ENCODE measurements at places on chromosomes 2 and 18.

DNA sequence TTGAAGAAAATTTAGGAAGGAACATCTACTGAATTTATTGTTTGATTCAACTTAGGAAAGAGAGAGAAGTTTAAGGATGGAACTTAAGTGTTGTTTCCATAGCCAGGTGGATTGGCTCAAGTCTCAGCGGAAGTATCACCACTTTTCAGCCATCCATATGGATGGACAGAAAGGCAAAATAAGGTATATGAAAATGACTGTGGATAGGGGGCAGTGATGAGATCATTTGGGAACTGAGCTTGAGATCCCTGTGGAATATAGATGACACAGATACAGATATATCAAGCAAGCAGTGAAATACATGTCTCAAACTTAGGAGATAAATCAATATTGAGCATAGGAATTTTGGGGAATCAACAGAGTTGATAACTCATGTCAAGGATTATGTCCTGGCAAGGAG, 1462.7 kb upstream of the NXPH2 start:
- no peak for DNase-seq

DNA sequence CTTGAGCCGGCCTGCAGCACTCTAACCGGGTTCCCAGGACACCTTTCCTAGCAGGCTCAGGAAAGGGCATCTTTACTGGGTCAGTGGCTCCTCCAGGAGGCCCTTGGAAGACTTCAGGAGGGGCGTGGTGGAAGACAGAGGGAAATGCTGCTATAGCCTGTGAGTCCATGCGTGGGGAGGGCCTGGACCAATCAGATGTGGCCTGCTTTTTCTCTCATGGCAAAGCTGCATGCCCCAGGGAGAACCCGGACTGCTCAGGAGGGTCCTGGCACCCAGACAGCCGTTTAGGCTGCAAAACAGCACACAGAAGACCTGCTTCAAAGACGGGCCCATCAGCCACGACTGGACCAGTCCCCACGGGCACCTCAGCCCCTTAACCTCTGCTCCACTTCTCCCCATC, 84.4 kb downstream of the EIPR1 start:
- DNase-seq = no peak

DNA sequence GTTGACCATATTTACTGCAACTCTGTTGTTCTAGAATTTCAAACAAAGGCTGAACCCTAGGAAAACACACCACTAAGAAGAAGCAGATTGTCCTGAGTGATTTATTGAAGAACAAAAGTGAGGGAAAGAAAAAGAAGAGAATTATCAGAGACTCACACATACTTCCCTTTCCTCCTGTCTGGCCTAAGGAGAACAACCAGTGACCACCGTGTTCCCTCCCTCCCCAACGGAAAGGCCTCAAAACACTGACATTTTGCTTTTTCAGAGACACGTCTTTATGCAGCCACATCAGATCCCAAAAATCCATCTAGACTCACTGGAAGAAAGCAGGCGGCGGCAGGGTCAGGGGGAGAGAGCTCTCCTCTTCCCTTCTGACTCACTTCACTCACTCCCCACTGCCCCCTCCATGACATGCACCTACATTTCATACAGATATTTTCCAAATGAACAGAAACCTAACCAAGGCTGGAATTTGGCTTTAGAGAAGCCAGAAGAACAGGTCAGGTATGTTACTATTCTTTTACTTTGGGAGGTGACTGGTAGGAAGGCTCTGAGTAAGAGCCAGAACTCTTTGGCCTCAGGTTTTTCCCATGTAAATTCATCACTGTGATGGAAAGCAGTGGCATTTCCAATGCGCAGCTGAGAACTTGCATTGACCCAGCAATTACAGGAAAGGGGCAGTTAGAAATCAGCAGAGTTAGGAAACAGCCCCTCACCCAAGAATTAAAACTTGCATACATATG, 169.9 kb downstream of the BCL11A start:
- no peak for DNase-seq

GRCh38 chr18:48866028-48866733, 84.6 kb downstream of the SMAD7 start:
- no peak for DNase-seq

DNA sequence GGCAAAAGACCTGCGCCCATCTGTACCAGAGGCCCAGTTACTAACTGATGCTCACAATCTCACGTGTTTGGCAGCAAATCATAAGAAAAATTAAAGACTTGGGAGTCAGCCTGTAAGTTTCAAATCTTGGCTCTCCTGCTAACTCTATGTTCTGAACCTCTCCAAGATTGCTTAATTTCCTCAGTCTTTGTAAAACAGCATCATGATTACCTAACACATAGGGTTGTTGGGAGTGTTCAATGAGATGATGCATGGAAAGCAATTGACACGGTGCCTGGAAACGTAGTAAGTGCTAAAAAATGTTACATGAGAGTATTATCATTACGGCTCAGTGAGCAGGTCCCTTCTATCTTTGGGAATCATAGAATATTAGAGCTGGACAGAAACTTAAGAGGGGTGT, 497.6 kb upstream of the TCF4 start:
- DNase-seq = no peak

GRCh38 chr2:217878915-217879590, 123.7 kb downstream of the TNS1 start:
- no peak for DNase-seq

- DNase-seq = no peak
These were observed 650.4 kb downstream of the RNF144A start for GRCh38 chr2:7567646-7568045.

DNA sequence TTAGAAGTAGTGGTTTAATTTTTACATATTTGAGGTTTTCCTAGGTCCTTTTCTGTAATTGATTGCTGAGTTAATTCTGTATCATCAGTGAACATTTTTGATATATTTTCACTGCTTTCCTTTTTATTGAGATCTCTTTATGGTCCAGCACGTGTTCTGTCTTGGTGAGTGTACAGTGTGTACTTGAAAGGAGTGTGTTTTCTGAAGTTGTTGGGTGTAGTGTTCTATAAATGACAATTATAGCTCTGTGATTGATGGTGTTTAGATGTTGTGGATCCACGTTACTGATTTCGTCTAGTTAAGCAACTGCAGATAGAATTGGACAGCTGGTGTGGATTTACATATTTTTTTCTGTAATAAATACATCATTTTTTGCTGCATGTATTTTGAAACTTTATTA, 32.7 kb downstream of the AGFG1 start:
- no peak for DNase-seq

GRCh38 chr2:152352616-152353015, 17.6 kb downstream of the FMNL2 start:
- no peak for DNase-seq

- no peak for DNase-seq
These were observed 46.4 kb upstream of the CXCR4 start for GRCh38 chr2:136164280-136164776.

GRCh38 chr18:50429207-50429948, 54.5 kb downstream of the SKA1 start:
- peak; percentile 34 for DNase-seq

GRCh38 chr2:64114912-64115277, 29.3 kb downstream of the PELI1 start:
- no peak for DNase-seq

- no peak for DNase-seq
These were observed 114.5 kb downstream of the METTL8 start for GRCh38 chr2:171319164-171319810.

- no peak for DNase-seq
These were observed 188.4 kb downstream of the MYO5B start for GRCh38 chr18:50006470-50007046.

GRCh38 chr2:12417786-12418185, 298.9 kb upstream of the TRIB2 start:
- DNase-seq = no peak

DNA sequence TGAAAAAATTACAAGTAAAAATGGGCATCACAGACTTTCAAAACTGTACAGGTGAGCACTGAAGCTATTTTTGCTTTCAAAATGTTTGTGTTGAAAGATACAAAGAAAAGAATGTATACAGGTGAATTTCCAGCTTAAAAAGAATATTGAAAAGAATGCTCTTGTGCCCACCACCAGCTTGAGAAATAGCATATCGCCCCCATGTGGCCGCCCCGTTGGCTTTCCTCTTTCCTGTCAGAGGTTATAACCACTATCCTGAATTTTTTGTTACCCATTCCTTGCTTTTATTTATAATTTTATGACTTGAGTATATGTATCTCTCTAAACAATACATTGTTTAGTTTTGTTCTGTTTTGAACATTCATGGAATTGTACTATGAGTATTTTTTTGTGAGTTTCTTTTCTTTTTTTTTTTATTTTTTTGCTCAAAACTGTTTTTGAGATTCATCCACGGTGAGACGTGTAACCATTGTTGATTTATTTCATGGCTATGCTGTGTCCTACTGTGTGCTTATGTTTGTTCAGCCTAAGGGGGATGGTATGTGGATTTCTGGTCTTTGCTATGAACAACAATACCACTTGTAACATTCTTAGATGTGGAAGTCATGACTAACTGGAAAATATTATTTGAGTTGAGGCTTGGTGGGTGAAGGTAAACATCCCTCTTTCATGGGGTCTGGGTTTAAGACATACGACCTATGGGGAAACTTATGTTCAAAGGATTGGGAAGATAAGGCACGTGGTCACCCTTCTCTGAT, 11.6 kb downstream of the TRPM8 start:
- peak; percentile 61 for DNase-seq

Measured in NB4 (cell line).